ENCODE measurements at places on chromosomes 3 and 15. TPM values are rescaled to one million over a fixed set of nuclear protein-coding genes. Genes with fewer than 3 reads are reported as not detected.

- DNase-seq = no peak
Measured at GRCh38 chr3:9072667-9073009, 109.4 kb upstream of the RAD18 start.

DNA sequence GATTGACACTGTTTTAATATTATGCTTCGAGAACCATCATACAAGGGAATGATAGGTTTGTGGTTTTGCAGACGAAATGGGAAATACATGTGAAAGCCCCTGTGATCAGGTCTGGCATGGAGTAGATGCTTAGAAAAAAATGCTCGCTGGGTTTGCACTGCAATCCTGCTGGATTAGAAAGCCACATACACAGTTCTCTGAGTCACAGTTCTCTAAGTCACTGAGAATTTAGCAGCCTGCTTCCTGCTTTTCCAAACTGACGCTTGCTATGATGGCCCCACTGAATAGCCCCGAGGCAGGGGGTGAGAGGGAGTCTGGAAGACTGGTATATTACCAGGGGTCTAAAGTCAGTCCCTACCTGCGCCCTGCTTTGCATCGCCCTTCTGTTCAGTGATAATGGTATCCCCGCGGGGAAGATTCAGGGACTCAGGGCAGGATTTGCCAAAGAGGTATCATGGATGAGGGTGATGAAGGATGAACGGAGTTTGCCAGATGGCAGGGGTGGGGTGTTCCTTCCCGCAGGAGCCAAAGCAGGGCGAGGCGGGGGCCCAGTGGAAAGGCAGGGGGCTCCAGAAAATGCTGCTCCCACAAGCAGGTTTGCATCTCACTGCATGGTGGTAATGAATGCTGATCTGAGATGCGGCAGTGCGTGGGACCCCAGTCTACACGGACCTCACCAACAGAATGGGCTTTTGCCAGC is 82.3 kb downstream of the IQSEC1 start:
- DNase-seq = no peak

GRCh38 chr3:179069762-179070390 is 1.7 kb downstream of the ZMAT3 start:
- DNase-seq = no peak

DNA sequence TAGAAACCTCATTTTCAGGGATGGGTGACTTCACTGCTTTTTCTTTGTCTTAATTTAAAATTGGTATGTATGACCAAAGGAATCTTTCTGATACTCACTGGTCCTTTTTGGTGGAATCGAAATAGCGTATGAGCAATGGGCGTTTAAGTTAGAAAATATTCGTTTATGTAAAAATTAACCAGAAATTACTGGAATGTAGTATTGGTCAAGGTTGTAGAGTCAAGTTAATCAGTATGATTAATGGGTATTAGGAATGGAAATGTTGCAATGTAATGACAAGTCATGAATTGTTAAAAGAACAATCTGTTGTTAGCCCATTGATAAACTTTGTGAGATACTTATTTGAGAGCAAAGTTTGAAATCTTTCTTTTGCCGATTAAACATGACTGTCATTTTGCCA is 36.9 kb downstream of the AKAP13 start:
- no peak for DNase-seq

DNA sequence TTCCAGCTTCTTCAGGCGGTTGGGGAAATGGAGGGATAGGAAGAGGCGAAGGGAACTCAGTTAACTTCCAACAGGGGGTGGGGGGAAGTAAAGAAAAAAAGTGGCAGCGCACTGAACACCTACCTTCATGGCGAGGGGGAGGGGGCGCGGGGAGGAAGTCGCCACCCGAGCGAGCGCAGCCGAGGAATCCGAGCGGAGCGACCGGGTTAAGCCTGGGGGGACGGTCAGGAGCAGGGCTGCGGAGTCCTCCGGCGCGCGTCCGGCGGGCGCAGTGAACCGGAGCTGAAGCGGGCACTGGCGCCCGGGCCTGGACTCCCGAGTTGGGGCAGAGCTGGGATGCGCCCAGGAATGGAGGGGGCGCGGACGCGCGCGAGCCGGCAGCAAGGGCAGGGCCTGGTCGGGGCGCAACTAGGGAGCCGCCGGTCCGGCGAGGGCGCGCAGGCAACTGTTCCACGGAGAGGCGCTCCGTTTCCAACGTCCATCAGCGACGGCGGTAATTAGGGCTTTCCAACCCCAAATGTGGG is at the start of gene WNT5A:
Gene WNT5A (minus strand): TSS at position 450 of the 524 bp plus-strand sequence. CDS start 321 bp downstream, at position 129.
- no peak for DNase-seq

- no peak for DNase-seq
Measured at GRCh38 chr3:43400781-43401730, 114.7 kb downstream of the SNRK start.

DNA sequence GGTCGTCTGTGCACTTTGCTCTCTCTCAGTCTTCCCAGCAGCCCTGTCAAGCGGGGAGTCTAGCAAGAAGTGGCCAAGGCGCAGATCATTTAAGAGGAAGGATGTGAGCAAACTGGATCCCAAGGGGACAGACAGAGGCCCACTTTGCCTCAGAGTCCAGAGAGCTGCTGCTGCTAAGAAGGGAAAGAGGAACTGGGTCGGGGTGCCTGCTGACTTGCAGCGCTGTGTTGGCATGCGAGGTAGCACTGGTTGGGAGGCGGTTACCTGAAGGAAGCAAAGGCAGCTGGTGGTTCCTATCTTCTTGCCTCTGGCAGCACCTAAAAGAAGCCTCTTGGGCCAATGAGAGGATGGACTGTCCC is 28.1 kb downstream of the SMAD3 start:
- no peak for DNase-seq

DNA sequence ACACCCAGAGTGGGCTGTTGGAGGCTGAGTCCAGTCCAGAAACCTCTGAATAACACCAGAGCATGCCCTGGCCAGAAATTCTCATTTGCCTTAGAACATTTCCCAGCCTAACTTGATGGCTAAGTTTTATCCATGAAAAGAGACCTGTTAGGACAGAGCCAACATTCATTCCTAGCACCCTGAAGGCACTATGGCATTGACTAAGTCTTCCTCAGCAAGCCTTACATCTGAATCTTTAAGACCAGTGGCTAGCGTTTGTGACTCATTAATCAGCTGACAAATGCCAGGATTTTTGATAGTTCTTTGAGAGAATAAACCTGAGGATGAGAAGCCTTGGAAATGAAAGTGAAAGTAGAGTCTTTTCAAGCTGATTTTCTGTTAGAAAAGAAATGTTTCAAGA is 1087.1 kb upstream of the ALCAM start:
- no peak for DNase-seq

GRCh38 chr15:50145451-50145872 is 26.4 kb upstream of the ATP8B4 start:
- peak; percentile 45 for DNase-seq

- no peak for DNase-seq
Measured at GRCh38 chr15:36886191-36886590, 214.2 kb downstream of the MEIS2 start.

GRCh38 chr3:113110267-113110666 is 101.1 kb upstream of the BOC start:
- DNase-seq = no peak

GRCh38 chr3:113255854-113256615 is 44.7 kb downstream of the BOC start:
- no peak for DNase-seq

DNA sequence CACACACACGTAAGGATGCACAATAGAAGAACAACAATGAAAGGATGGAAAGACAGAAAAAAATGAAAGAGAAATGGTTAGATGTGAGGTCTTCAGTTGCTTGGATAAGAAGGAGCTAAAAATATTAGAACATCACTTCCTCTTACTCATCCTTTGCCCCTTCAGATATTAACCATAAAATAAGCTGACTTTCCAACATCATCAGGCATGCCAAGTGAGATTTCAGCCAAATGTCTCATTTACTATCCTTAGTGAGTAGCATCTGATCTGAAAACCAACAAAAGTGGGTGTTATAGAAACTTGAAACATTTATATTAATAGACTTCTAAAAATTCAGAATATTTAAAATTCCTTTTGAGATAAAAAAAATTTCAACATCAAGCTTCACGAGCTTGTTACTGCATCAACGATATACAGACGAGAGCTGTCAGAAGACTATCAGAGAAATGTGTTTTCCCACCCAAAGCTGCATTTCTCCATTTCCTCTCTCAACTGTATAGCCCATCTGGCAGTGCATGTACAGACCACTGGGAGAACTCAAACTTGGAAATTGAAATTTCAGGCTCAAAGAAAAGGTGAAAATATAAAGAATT is 25.4 kb upstream of the LSAMP start:
- DNase-seq = no peak

GRCh38 chr3:29153811-29154210 is 127.1 kb upstream of the RBMS3 start:
- DNase-seq = no peak

DNA sequence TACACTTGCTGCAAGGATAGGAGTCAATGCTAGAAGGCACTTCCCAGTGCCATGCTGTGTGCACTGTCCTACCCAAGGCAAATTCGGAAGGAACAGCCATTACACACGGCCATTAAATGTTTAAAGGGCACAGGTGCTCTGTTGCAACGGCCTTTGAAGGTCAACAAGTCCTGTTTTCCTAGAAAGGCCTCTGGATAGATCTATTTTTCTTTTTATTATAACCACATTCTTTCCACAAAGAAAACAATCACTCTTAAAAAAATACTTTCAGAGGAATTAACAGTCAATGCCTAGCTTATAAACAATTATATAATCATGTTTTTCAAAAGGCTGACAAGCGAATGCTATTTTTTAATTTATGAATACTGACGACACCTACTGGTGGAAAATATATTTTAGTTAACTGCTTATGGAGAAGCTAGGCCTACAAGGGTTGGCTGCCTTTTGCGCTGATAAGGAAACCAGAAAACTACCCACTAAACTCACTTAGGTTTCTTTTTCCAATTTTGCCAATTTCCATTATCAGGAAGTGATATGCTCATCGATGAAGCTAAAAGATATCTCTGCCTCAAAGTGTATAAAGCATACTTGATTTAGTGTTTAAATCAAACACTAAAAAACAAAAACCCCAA is 2.4 kb downstream of the ARHGEF3 start:
- DNase-seq = no peak

DNA sequence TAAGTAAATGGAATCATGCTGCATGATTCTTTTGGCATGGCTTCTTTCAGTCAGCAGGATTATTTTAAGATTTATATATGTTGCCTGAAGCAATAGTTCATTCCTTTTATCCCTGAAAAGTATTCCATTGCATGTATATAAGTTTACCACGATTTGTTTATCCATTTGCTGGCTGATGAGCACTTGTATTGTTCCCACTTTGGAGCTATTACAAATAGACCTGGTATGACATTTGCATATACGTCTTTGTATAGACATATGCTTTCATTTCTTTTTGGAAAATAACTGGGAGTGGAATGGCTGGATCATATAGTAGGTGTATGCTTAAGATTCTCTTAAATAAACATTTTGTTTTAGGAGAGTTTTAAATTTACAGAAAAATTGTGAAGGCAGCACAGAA is 79.3 kb upstream of the CBLB start:
- no peak for DNase-seq

- DNase-seq = no peak
Measured at GRCh38 chr3:146513386-146514051, 30.9 kb downstream of the PLSCR1 start.

DNA sequence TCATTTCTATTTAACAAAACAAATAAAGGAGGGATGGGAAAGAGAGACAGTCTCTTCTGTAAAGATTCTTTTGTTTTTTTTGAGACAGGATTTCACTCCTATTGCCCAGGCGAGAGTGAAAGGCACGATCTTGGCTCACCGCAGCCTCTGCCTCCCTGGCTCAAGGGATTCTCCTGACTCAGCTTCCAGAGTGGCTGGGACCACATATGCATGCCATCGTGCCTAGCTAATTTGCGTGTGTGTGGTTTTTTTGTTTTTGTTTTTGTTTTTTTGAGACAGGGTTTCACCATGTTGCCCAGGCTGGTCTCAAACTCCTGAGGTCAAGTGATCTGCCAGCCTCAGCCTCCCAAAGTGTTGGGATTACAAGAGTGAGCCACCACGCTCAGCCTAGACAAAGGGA is 23.3 kb downstream of the STAG1 start:
- no peak for DNase-seq

Gene SEC11A
- 164 TPM for total RNA-seq

Gene CNTN4
- not detected for total RNA-seq

Gene CAND2
- 0.13 TPM for total RNA-seq

Gene ABHD17C
- 16.3 TPM for total RNA-seq

Gene REC114
- not detected for total RNA-seq

Gene GREM1
- total RNA-seq = 0.41 TPM

Gene NKIRAS1
- 8.9 TPM for total RNA-seq

Gene HMCES
- total RNA-seq = 94.6 TPM
